Posterior vena cava (tissue), 2 donors: ENCODE measurements at places on chromosomes 1 and 21. TPM values are rescaled to one million over a fixed set of nuclear protein-coding genes. Genes with fewer than 3 reads are reported as not detected.

GRCh38 chr1:47577303-47578025 lies 139.6 kb downstream of the FOXD2 start:
- DNase-seq = peak; percentile 67

GRCh38 chr1:79271759-79272158 lies 265.2 kb upstream of the ADGRL4 start:
- no peak for DNase-seq

GRCh38 chr1:30962609-30963508 lies 54.3 kb upstream of the SDC3 start:
- DNase-seq = no peak

- peak; percentile 96 for DNase-seq
Measured at GRCh38 chr1:212470059-212470458, 37.3 kb downstream of the NENF start.

DNA sequence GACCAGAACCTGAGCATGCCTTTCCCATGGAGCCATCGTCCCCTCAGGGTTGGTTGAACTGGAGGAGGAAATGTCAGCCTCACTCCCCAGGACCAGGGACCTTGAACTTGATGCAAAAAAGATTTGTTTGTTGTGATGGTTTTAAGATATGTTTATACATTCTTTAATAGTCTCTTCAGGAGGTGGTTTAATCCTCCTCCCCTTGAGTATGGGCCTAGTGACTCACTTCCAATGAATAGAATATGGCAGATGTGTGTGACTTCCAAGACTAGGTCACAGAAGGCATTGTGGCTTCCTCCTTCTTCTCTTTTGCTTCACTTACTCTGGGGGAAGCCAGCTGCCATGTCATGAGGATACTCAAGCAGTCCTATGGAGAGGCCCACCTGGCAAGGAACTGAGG lies 81.7 kb upstream of the WNT4 start:
- DNase-seq = peak; percentile 11

- DNase-seq = peak; percentile 69
Measured at GRCh38 chr1:17013491-17014320, 2.0 kb upstream of the ATP13A2 start.

DNA sequence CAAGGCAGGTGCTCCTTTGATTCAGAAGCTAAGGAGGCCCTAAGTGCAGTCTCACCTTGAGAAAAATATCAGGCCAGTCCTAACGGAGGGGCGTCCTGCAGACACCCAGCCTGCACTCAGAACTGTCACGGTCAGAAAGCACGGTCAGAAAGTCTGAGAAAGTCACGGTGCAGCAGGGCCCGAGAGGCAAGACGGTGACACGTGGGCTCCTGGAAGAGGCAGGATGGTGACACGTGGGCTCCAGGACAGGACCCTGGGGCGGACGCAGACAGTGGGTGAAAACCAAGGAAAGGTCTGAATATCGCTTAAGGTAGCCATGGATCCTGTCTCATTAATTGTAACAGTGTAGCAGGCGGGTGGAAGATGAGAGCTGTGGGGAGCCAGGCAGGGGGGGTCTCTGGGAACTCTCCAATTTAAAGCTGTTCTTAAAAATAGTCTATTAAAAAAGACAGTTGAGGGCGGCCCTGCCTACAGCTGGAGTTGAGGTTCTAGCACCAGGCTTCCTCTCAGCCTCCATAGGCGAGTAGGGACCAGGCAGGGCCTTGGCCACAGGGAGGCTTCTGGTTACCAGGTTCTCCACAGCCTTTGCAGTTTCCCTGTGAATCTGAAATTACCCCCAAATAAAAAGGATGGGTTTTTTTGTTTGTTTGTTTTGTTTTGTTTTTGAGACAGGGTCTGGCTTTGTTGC lies 65.2 kb downstream of the FAAP20 start:
- DNase-seq = peak; percentile 54

DNA sequence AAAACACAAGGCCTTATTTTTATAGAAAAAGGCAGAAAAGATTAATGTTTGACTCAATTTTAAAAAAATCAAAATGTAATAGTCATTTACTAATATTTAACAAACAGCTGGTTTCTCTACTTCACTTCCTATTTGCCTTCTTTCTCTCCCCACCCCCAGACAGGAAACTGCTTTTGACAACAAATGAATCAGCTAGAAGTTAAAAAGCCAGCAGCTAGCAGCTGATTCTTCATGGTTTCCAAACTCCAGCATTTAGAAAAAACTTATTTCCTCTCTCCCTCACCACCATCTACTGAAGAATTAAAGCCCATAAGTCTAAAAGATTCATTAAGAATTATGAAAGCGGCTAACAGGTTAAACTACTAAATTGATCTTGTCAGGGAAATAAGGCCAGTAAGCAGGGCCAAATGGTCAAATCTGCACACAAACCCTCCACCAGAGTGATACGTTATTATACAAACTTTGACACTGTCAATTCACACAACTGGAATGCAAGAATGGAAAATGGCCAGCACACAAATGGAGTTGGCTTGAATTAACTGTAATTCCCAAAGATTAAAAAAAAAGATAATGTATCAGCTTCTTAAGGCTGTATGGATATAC lies 4.0 kb downstream of the WDR26 start:
- no peak for DNase-seq

- no peak for DNase-seq
Measured at GRCh38 chr1:93702111-93702827, 20.6 kb upstream of the BCAR3 start.

Gene DYNLT5
- total RNA-seq = 1.9 TPM

Gene OR2L8
- not detected for total RNA-seq

Gene CHAF1B
- 1.9 TPM for total RNA-seq

Gene FABP3
- 132 TPM for total RNA-seq

Gene IL10RB
- 19.8 TPM for total RNA-seq

Gene ACTN2
- total RNA-seq = 7.4 TPM

Gene GPR137B
- 15.7 TPM for total RNA-seq
